Mucosa of descending colon (tissue), 3 donors: ENCODE measurements at places on chromosomes 6 and 20. TPM values are rescaled to one million over a fixed set of nuclear protein-coding genes. Genes with fewer than 3 reads are reported as not detected.

- no peak for DNase-seq
Observed at GRCh38 chr6:105949869-105950268, 136.3 kb upstream of the PRDM1 start.

C6orf52 gene
- total RNA-seq = 1.2 TPM

- DNase-seq = no peak
Observed at GRCh38 chr6:4382362-4382853, 247.0 kb upstream of the ECI2 start.

DYNLT1 gene
- 153 TPM for total RNA-seq

DNA sequence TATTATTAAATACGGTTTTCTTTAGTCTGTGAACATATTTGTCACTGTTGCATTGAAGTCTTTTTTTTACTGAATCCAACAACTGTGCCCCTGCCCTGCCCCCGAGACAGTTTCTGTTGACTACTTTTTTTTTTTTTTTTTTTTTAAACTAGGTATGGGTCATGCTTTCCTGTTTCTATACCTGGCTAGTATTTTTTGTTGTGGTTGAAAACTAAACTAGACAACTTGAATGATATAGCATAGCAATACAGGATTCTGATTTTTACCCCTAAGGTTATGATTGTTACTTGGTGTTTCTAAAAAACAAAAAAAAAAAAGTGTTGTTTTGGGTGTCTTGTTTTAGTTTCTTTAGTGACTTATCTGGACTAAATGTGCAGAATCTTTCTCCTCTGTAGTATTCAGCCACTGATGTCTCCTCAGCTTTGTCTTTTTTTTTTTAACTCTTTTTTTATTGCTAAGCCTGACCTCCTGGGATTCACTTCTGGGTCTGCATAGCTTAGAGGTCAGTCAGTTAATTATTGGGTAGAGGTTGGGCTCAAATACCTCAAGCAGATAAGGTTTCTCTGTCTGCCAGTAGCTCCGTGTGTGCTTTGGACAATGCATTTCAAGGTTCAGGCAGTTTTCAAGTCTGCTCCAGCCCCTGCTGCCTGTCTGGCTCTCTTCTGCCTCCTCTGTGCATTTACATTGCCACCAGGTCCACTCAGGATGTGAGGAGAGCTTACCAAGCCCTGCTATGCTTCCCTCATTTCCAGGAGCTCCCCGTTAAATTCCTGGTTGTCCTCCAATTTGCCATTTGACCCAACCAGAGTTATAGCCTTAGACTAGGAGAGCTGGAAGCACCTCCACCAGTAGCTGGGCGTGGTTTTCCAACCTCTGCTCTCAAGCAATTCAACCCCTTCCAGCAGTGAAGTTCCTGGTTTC is 91.4 kb downstream of the SYNDIG1 start:
- no peak for DNase-seq

WFDC10B gene
- not detected for total RNA-seq

DNA sequence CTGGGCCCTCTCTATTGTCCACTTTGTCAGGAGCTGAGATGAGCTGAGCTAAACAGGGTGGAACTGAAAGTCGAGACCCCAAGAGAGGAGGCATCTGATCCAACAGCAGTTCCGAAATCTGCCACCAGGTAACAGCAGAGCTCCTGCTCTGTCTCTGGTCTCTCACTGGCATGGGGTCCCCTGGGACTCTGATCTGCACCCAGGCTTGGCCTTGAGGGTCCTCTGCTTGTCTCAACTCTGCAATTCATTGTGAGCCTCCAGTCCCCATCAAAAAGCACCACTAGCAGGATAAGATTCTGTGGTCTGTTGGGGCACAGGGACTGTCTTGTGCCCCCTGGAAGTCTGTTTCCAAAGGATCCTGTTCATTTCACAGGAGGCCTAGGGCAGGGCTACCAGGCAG is 62.5 kb upstream of the TOP1 start:
- DNase-seq = no peak

- DNase-seq = no peak
Observed at GRCh38 chr6:25172819-25173218, 106.4 kb upstream of the CARMIL1 start.
